Endothelial cell of coronary artery (primary cell): ENCODE measurements at places on chromosomes 5 and 9. TPM values are rescaled to one million over a fixed set of nuclear protein-coding genes. Genes with fewer than 3 reads are reported as not detected.

Gene PCDHB12
- 0.47 and 0.54 TPM in 2 replicates for total RNA-seq

Gene ARID3C
- total RNA-seq, result 0.09 TPM in 2 replicates

Gene ARHGEF39
- total RNA-seq, result 0.38 and 0.81 TPM in 2 replicates

Gene PCDHA4
- total RNA-seq, result 0.75 and 1.1 TPM in 2 replicates

Gene IL7R
- 1.6 and 3.2 TPM in 2 replicates for total RNA-seq

Gene RANBP17
- 5.9 and 12.4 TPM in 2 replicates for total RNA-seq

Gene LRRC19
- not detected in 2 replicates for total RNA-seq

Gene CDK5RAP2
- 25.2 and 28.8 TPM in 2 replicates for total RNA-seq

Gene DNAJC18
- total RNA-seq, result 5.3 and 9.4 TPM in 2 replicates

Gene HTR4
- total RNA-seq, result 0.09 TPM in 1 of 2 replicates, not detected in the other

Gene ANKRD33B
- total RNA-seq, result 3.4 and 7.3 TPM in 2 replicates

Gene QRFP
- not detected in 2 replicates for total RNA-seq

Gene SAPCD2
- 5.5 and 15.9 TPM in 2 replicates for total RNA-seq

Gene EPB41L4A
- 8.9 and 13.4 TPM in 2 replicates for total RNA-seq

Gene CFAP90
- not detected in 2 replicates for total RNA-seq

Gene NR2F1
- 24.9 and 68.1 TPM in 2 replicates for total RNA-seq

Gene OGN
- total RNA-seq, result under 0.01 TPM in 1 of 2 replicates, not detected in the other

Gene IRX1
- 0.27 TPM in 1 of 2 replicates, not detected in the other for total RNA-seq

Gene ZDHHC11
- 0.18 and 0.75 TPM in 2 replicates for total RNA-seq

Gene TNFSF8
- not detected in 2 replicates for total RNA-seq

Gene IRX2
- 0.28 TPM in 1 of 2 replicates, not detected in the other for total RNA-seq

Gene PNPLA7
- 0.36 and 0.47 TPM in 2 replicates for total RNA-seq

Gene ADAMTSL1
- total RNA-seq, result 21.6 and 25.0 TPM in 2 replicates

Gene ACTBL2
- 0.28 TPM in 1 of 2 replicates, not detected in the other for total RNA-seq

Gene DDX4
- not detected in 2 replicates for total RNA-seq

Gene TAF11L10
- not detected in 2 replicates for total RNA-seq

Gene SH2D3C
- 62.1 and 63.2 TPM in 2 replicates for total RNA-seq

Gene REEP2
- total RNA-seq, result 2.0 and 2.8 TPM in 2 replicates

Gene PDE6A
- total RNA-seq, result under 0.01 TPM in 1 of 2 replicates, not detected in the other

Gene HEMGN
- total RNA-seq, result not detected in 2 replicates

Gene SPINK1
- 0.09 TPM in 1 of 2 replicates, not detected in the other for total RNA-seq

Gene SLC34A1
- not detected in 2 replicates for total RNA-seq

Gene FRRS1L
- 0.28 TPM in 1 of 2 replicates, not detected in the other for total RNA-seq

Gene ASB6
- 11.1 and 14.0 TPM in 2 replicates for total RNA-seq

Gene ADAMTS12
- 0.09 and 16.9 TPM in 2 replicates for total RNA-seq

Gene TAF11L5
- not detected in 2 replicates for total RNA-seq

Gene MYORG
- 2.4 TPM in 2 replicates for total RNA-seq

Gene LIX1
- not detected in 2 replicates for total RNA-seq

Gene OLFML2A
- under 0.01 and 0.28 TPM in 2 replicates for total RNA-seq

Gene EXOSC2
- 30.8 and 38.2 TPM in 2 replicates for total RNA-seq

Gene BARX1
- total RNA-seq, result 0.09 TPM in 1 of 2 replicates, not detected in the other

Gene ANKRD34B
- not detected in 2 replicates for total RNA-seq

Gene PROP1
- not detected in 2 replicates for total RNA-seq

Gene OR1N1
- not detected in 2 replicates for total RNA-seq

Gene IFNA5
- 0.09 TPM in 1 of 2 replicates, not detected in the other for total RNA-seq

Gene CD72
- not detected in 2 replicates for total RNA-seq

Gene SLC25A2
- total RNA-seq, result 0.09 and 0.19 TPM in 2 replicates

Gene BTNL8
- total RNA-seq, result not detected in 2 replicates

Gene IPO11
- total RNA-seq, result 76.2 and 109 TPM in 2 replicates

Gene LCN9
- not detected in 2 replicates for total RNA-seq

Gene PCDHA5
- total RNA-seq, result 0.09 TPM in 2 replicates

Gene TTC33
- 12.3 and 14.3 TPM in 2 replicates for total RNA-seq

Gene PPP2CA
- 83.0 and 88.2 TPM in 2 replicates for total RNA-seq

Gene PRDM9
- not detected in 2 replicates for total RNA-seq

Gene MARCOL
- total RNA-seq, result not detected in 2 replicates

Gene TTC23L
- 0.09 TPM in 1 of 2 replicates, not detected in the other for total RNA-seq
